ENCODE measurements at places on chromosomes 2 and 18.

- DNase-seq = no peak
Measured at GRCh38 chr2:211611061-211611518, 927.5 kb downstream of the ERBB4 start.

DNA sequence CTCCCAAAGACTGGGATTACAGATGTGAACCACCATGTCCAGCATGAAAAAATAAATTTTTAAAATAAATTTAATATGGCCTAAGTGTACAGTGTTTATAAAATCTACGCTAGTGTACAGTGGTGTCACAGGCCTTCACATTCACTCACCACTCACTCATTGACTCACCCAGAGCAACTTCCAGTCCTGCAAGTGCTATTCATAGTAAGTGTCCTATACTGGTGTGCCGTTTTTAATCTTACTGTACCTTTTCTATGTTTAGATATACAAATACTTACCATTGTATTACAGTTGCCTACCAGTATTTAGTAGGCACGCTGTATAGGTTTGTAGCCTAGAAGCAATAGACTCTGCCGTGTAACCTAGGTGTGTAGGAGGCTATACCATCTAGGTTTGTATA lies 291.6 kb upstream of the STON1 start:
- no peak for DNase-seq

- DNase-seq = no peak
Measured at GRCh38 chr18:57738078-57738477, 65.0 kb downstream of the ATP8B1 start.

DNA sequence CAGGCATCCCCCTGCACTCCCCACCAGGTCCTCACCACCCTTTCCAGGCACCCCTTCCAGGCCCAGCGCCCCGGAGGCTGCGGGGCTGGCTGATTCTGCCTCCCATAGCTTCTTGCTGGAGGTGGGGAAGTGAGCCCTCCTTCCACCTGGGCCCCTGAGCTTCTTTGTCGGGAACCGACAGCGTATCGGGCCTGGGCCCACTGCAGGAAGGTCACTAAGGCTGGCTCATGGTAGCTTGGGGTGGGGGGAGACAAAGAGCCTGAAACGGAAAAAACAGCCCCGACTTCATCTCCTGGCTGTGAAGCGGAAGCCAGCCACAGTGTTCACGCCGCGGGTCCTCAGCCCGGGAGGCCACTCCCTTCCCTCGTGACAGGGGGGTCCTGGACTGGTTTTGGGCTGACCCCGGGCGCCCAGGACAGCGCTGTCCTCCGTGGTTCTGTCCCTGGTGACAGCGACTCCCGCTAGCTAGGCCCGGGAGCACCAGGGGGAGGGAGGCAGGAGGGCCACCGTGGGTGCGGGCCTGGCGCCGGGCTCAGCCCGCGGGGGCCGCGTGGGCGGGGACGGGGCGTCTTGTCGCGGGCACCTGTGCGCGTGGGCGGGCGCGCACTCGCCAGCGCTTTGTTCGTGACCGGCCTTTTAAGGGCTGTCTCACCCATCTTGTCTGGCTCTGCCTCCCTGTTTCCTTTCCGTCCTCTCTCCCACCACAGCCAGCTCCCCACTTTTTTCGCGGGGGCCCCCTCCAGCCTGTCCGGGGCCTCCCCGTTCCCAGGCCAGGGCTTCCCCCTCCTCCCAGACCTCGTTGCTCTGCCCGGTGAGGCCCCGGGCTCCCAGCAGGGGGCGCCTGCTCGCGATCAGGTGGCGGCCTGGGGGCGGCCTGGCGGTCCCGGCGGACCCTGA lies 64.9 kb downstream of the DNMT3A start:
- DNase-seq = no peak

- no peak for DNase-seq
Measured at GRCh38 chr2:201194097-201194496, 11.2 kb downstream of the CASP10 start.

- DNase-seq = no peak
Measured at GRCh38 chr2:173962031-173962430, 3.1 kb downstream of the SP3 start.

DNA sequence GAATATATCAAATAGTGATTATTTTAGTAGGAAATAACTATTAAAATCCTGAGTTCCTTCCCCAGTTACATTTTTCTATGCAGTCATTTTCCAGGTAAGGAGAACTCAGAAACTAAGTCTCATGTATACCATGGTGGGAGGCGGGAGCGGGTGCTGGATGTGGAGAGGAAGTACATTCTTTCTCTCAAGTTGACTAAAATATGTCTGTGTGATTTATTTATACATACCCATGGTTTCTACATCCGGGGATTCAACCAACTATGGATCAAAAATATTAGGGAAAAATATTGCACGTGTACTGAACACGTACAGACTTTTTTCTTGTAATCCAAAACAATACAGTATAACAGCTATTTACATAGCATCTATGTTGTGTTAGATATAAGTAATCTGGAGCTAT lies 6.8 kb downstream of the ZCCHC2 start:
- no peak for DNase-seq

- no peak for DNase-seq
Measured at GRCh38 chr2:151410485-151410834, 758 bp downstream of the RIF1 start.

GRCh38 chr2:69251943-69252342 lies 135.1 kb downstream of the GFPT1 start:
- DNase-seq = no peak

GRCh38 chr2:47561371-47561770 lies 158.4 kb downstream of the MSH2 start:
- DNase-seq = no peak

- no peak for DNase-seq
Measured at GRCh38 chr2:199282309-199282708, 175.4 kb downstream of the SATB2 start.

DNA sequence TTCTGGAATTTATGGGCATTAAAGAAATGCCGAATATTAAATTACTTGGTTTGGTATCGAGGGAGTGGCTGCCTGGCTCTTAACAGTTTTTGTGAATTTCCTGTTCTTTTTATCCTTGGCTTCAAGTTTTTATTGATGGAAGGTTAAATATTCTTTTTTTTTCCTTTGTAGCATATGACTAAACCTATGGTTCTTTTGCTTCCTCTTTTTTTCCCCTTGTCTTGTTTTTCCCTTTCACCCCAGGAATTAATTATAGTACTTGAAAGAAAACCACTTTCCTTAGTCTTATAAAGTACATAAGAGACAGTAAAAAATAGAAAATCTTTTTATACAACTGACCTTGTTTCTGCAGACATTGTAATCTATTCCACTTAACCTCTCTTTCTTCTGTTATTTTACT lies 42.4 kb downstream of the MGAT5 start:
- no peak for DNase-seq

DNA sequence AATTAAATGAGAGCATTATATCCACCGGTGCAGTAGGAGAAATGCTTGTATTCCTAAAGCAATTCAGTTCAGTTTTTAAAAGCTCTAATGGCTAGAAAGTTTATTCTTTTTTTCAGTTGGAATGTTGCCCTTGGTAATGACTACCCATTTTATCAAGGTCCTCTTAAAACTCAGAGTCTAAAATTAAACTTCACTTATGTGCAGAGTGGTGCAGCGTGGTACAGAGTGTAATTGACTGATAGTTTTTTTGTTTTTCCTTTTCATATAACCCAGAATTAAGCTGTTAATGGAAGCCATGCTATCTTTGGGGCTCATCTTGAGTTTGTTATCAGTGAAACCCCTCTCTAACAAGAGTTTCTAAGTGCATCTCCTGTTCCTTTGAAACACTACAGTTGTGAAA lies 21.4 kb downstream of the NCOA1 start:
- DNase-seq = no peak

DNA sequence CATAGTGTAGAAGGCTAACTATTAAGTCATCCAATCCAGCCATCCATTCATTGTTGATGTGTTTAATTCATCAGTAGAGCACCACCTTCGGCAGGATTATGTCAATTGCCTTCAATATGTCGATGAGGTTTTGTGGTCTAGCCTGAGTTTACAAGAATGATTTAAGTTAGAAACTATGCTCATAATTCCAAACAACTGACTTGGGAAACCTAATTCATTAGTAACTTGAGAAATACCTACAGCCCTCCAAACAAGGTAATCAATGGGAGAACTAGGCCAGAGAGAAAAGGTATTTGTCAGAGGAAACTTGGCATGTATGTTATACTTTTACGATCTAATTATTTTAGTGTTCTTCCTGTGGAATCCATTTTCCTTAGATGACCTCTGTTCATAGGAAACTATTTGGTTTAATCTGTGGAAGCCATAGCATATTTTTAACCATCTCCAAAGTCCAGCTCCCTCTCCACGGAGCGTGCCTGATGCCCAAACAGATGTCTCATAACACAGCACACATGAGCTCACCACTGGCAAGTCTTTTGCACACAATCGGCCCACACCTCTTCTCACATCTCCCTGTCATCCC lies 148.5 kb downstream of the GFPT1 start:
- peak; percentile 89 for DNase-seq

- no peak for DNase-seq
Measured at GRCh38 chr2:200778038-200778437, 33.7 kb upstream of the BZW1 start.

- no peak for DNase-seq
Measured at GRCh38 chr18:46054956-46055837, 16.9 kb downstream of the PSTPIP2 start.

- no peak for DNase-seq
Measured at GRCh38 chr18:68714366-68714711, 569 bp downstream of the TMX3 start.

GRCh38 chr2:234091432-234091879 lies 41.0 kb downstream of the SPP2 start:
- no peak for DNase-seq

DNA sequence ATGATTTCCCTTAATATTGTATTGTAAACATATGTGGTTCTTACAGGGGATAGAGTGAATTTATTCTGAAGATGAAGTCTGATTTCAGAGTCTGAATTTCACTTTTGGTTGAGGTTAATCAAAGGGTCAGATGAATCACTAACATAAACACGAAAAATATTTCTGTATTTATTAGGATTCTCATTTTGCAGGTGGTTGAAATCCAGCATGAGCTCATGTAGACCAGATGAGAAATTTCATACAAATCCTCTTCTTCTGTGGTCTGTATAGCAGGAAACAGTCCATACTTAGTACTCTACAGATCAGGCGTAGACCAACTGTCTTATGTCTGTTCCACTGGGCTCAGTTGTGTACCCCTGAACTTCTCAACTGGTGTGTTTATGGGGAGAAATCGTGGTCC lies 157.8 kb downstream of the BABAM2 start:
- DNase-seq = no peak

DNA sequence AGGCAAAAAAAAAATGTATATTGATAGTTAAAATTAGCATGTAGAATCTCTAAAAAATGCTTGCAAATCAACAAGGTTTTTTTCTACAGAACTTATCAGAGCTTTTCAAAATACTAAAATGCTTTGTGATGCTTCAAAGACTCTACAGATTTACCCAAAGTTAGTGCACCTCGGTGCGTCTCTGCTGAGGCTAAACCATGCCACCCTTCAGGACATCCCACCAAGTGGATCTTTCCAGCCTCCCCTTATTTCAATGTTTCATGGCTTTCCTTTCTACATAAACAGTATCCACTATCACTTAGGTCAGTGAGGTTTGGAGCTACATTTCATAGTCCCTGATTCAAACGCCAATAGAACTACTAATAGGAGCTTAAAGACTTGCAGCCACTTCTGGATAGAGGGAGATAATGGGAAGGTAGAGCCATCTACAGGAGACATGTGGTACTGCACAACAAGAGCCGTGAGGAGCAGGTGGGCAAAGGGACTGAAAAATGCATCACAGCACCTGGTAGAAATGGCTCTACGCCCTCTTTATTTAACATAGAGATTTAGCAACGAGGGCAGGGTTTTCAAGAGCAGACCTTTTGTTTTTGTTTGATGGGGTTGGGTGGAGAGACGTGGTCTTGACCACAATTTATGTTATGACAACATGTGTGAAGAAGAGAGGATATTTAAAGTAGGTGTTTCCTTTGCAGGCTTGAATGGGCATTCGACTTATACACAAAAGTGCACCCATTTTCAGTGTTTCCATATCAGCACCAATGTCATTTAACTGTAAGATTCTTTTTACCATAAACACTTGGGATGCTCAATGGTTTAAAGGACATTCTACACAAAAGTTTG lies 56.1 kb upstream of the SLC35G4 start:
- DNase-seq = no peak

GRCh38 chr2:54373855-54374254 lies 82.3 kb upstream of the SPTBN1 start:
- no peak for DNase-seq

- DNase-seq = no peak
Measured at GRCh38 chr18:54479365-54479764, 111.7 kb upstream of the DYNAP start.

GRCh38 chr2:217162533-217162932 lies 302.7 kb upstream of the TNP1 start:
- DNase-seq = peak; percentile 67

- no peak for DNase-seq
Measured at GRCh38 chr2:10475811-10476660, 27.9 kb upstream of the ODC1 start.

DNA sequence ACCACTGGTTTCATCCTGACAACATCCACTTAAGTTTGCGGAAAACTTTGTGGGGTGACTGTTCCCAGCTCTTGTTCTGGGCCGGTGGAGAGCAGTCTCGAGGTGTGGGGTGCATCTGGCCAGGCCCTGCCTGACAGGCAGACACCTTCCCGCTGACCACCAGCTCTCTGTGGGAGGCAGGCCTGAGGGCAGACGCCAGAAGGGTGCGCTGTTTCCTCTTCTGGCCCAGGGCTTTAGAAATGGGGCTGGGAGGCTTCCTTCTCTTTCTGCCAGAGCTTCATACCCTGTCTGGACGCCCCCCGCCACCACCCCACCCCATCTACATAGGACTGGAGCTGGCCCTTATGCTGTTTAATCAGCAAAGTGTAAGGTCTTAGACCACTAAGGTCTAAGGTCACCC lies 263.8 kb downstream of the LOXHD1 start:
- no peak for DNase-seq

DNA sequence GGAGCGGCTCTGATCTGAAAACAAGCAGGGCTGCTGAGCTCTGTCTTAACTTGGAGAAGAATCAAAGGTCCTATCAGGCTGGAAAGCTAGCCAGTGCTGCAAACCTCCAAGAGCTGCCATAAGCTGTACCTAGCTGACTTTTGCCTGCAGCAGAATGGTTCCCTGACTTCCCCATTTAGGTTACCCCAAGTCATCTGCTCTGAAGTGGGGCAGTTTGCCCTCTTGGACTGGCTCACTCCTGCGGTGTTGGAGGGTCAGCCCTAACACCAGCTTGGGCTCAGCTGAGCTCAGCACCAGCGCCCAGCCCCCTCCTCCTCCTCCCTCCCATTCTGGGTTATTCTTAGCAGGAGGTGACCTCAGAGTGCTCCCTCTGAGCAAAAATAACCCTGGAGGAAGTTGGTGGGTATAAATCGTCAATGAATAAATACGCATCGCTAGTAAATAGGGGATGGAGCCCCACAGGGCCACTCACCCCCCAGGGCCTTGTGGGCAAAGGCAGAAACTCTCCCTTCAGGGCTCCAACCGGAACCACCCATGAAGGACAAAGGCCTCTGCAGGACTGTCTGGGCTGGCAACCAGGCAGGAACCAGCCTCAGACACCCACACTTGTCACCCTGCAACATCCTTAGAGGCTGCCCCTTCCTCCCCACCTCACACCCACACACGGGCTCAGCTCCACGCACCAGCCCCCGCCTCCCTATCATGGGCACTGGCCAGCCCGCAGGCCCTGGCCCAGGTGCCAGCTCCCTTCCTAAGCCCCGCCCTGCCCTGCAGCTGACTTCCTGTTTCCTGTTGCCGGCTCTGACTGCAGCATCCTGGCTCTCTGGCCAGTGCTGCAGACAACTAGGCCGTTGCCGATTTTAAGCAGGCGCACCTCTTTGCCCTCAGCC lies 46.9 kb downstream of the DNMT3A start:
- DNase-seq = no peak

Measured in BJ (cell line).